ENCODE measurements at places on chromosomes 1 and 21.

GRCh38 chr1:101198842-101199636 lies 37.8 kb upstream of the S1PR1 start:
- DNase-seq: no peak

GRCh38 chr1:3070644-3071564 lies 1.9 kb downstream of the PRDM16 start:
- peak; percentile 73 for DNase-seq

DNA sequence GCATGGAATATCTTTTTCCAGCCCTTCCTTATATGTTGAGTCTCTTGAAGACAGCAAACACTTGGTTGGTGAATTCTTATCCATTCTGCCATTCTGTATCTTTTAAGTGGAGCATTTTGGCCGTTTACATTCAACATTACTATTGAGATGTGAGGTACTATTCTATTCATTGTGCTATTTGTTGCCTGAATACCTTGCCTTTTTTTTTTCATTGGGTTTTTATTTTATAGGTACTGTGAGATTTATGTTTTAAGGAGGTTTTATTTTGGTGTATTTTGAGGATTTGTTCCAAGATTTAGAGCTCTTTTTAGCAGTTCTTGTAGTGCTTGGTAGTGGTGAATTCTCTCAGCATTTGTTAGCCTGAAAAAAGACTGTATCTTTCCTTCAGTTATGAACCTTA lies 60.6 kb upstream of the ASPM start:
- no peak for DNase-seq

GRCh38 chr1:43305461-43305860 lies 4.7 kb downstream of the TIE1 start:
- DNase-seq: no peak

GRCh38 chr1:6521536-6521935 lies 30.1 kb upstream of the PLEKHG5 start:
- no peak for DNase-seq

DNA sequence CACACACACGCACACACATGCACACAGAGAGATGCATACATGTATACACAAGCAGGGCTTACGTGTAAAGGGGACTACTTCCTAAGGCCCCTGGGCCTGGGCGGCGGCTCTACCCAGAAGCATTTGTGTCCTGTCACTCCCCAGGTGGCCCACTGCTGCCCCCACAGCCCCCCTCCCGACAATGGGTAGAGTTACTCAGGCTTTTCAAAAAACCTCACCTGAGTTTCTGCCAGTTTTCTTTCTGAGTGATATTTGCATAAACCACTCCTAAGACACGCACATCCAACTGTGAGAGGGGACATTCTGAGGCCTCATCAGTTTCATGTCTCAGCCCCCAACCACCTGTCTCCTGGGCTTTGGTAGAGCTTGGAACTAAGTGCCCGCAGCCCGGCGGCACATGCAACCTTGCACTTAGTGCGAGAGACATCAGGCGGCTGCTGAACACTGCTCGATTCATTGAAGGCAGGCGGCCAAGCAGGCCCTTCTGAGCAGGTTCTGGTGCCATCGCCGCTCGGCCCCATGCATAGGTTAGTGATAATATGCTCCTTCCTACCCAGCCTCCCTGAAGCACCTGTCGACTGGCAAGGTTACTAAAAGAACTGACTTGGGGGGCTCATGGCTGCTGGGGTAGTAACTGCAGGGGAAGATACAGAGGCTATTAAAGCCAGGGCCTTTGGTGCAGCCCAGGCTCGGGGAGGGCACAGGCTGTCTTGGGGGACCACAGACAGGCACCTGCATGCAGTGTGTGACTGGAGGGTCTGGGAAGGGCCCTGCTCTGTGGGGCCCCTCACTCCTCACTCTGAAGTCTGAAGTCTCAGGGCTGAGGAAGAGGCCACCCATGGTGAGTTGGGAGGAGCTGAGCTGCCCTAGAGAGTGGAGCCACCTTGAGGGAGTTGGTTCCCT lies 364.2 kb upstream of the VAMP3 start:
- DNase-seq: no peak
